ENCODE measurements at places on chromosomes 16 and 17.

DNA sequence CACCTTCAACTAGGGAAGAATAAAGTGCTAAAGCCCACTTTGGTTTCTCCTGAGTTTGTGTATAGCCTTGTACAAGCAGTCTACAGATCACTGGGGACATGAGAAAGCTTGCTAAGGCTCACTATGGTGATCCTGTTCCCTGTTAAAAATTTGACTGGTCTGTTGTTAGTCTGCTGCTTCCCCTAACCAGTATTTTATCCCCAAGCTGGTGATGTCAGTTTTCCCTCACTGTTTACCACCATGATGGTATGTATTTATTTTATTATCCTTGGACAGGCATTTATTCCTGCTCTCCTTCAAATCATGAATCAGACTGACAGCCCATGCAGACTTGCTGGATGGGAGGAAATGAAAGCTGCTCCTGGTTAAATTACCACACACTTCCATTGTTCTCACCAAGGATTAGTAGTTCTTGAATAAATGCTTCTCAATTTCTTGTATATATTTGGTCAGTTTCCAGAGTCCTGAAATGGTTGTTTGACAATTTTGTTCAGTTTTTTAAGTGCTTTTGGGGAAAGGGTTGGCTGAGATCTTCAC is 99.6 kb downstream of the CA4 start:
- no peak for DNase-seq

DNA sequence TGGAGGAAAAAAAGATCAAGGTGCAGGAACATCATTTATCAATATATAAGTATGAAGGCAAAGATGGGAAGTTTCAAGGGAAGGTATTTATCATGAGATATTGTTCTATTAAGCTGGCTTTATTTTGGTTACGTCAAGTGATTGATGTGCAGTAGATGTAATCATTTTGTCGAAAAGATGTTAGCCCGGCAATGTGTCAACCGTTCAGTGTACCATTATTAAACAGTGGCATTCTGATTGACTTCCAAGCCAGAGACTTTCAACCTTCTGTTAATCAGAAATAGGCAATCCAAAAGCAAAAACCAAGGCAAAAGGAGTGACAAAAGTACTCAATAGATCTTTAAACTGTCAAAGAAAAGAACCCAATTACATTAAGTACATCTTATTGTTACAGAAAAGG is 1340.3 kb upstream of the GOT2 start:
- DNase-seq: no peak

DNA sequence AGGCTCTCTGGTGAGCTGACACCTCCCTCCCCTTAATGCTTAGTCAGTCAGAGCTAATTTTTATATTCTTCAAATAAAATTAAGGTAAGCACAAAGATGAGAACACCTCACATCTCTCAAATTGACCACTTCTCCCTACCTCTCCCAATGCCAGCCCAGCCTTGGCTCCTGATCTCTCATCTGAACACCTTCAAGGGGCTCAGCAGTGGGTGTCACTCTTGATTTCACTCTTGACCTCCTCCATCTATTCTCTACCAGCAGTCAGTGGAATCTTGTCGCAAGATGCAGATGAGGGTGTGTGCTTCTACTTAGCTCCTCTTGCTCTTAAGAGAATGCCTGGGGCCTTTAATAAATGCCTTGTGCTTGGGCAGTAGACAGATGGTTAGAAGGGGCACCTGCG is 309.0 kb upstream of the IRX3 start:
- no peak for DNase-seq

- no peak for DNase-seq
These were observed 832 bp downstream of the CDK5R1 start for GRCh38 chr17:32487473-32488176.

DNA sequence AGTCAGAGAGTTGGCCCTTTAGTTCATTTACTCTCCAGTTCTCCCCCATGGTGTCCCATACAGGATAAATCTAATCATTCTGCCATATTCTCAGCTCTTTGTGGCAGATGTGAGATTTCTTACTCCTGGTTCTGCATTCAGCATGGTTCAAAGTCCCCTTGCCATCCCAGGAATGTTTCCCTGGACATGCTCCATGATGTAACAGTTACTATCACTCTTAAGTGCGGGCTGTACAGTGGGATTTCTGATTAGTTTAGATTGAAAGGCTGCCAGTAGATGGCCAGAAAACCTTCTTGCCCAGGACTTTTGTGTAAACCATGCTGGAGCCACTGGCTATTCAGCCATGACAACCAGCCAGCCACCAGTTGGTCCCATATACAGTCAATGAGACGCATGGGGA is 10.4 kb downstream of the KRT37 start:
- no peak for DNase-seq

GRCh38 chr16:27722207-27722606 is 172.3 kb downstream of the KATNIP start:
- DNase-seq: no peak

GRCh38 chr16:75477680-75478473 is 13.4 kb upstream of the TMEM170A start:
- DNase-seq: no peak

DNA sequence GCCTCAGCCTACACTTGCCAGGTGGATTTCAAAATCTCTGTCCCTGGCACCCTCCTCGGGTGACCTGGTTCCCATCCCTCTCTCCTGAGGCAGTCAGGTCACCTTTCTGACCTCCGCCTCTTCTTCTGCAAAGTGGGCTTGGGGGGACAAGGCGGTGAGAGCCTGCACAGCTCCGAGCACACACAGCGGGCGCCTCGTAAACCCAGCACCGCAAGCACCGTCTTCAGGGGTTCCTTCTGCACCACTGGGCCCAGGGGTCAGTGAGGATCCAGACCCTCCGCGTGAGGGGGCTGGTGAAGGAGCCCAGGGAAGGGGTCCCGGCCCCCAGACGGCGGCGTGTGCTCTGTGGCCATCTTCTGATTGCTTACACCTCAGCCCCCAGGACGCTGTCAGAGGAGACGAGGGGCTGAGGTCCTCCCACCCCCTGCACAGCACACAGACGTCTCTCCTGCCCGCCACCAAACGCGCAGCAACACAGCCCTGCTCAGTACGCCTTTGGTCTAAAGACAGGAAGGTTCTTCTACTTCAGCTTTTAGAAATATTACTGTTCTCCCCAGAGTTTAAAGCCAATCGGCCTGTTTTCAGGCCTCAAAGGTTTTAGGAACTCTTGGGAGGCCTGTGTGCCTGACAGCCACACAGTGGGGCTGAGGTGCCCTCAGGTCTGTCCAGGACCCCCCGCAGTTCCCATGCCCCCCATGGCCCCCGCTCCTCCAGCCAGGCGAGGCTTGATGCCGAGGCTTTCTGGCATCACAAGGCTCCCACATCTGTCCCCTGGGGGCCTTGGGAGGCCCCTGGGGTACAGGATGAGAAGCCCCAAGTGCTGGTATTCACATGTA is 2.7 kb downstream of the CBFA2T3 start:
- DNase-seq: no peak

All from GM12892 (cell line).